ENCODE measurements at places on chromosomes 4 and X.

- DNase-seq = no peak
Observed at GRCh38 chrX:22313766-22314165, 41.1 kb downstream of the CBLL2 start.

GRCh38 chr4:22942920-22943559, 250.3 kb downstream of the GBA3 start:
- DNase-seq = no peak

GRCh38 chr4:54716478-54717065, 58.8 kb downstream of the KIT start:
- no peak for DNase-seq

- DNase-seq = peak; percentile 80
Observed at GRCh38 chr4:139988863-139989765, 164.9 kb downstream of the MAML3 start.

DNA sequence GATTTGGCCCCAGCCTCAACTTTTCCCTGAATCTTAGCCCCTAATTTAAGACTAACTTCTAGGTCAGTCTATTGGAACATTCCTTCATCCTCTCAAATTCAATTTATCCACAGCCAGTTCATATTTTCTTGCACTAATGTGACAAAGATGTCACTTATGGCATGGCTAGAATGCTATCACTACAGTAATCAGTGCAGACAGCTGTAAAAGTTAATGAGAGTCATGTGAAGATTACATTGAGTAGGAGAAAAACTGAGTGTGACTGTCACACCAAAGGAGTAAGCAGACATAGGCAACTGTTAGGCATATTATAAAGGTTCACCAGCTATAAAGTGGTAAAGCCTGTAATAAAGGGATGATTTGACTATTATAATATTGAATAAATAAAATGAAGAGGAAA, 42.6 kb downstream of the GABRG1 start:
- DNase-seq = no peak

- DNase-seq = no peak
Observed at GRCh38 chr4:176443646-176444409, 124.1 kb downstream of the SPCS3 start.

- DNase-seq = no peak
Observed at GRCh38 chrX:151724563-151725337, 8.9 kb downstream of the FATE1 start.

DNA sequence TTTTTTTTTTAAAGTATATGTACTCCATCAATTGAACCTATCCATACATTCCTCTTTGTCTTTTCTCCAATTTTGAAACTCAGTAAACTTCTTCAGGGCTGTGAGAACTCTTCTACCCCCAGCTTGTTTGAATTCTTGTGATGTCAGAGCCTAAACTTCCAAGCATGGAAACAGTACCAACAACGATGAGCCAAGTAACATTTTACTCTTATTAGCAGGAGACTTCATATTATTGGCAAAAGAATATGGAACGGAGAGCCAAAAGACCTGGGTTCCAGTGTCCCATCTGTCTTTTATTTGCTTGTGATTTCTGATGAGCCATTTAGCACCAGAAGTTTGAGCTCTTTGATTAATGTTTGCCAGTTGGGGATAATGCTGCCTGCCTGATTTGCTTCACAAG, 5.3 kb downstream of the DIAPH2 start:
- no peak for DNase-seq

DNA sequence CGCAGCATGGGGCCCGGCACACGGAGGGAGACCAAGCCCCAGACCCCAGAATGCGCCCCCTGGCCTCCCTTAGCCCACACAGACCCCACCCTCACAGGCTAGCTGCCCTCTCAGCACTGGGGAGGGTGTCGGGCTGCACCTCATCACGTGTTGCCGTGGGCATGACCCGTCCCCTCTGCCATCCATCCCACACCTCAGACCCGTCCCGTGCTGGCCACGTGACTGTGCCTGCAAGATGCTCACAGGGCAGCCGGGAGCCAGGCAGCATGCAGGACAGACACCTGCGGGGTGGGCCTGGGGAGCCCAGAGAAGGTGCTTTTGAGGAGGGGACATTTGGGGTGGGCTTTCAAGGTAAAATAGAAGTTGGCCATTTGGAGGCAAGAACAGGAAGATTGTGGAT, 4.8 kb downstream of the MSANTD1 start:
- DNase-seq = no peak

GRCh38 chrX:26649534-26649933, 433.6 kb downstream of the MAGEB5 start:
- peak; percentile 40 for DNase-seq

DNA sequence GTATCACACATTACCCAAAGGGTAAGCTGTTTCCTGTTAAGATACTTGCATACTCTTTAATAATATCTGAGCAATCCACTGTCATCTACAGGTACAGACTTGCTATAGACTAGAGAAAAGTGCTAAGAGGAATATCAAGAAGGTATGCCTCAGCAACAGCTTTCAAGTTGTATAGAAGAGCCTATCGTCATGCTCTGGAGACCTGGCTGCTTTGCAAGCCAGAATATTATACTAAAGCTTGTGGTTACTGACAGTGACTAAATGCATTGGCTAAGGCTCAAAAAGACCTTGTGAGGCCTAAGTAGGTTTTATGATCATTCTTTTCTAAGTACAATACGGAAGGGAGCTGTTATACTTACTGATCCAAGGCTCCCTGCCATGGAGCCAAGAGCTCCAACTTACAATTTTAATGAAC, 11.3 kb downstream of the LAMP2 start:
- DNase-seq = peak; percentile 9

DNA sequence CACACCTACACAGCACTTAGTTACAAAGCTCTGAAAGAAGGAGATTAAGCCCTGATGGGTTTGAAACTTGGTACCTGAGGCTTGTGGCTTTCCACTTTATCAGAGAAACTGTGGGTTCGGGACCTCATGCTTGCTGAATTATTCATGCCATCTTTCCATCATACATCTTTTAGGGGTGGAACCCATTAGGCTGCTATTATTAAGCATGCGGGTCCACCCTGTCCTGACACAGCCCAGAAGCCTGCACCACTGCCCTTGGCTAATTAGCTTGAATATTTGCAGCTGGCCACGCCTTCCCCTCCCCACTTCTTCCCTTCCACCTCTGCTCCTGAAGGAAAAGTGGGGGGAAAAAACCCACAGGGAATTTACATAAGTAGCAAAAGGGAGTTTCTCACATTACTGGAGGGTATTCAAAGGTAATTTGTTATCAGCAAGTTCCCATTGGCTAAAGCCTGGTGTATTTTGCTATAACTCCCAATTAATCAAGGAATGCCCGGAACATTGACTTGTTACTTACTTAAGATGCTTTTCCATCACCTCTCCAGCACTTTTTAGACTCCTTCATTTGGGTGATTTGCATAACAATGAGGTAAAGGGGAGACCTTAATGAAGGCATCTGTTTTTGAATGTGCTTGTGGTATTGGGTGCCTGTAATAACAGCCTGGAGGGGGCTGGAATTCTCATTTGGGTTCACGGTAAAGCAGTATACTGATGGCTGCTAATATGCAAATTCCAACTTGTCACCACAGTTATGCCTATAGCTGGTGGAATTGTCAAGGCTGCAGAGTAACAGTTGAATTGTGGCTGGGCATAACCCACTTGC, 231.7 kb upstream of the GATB start:
- no peak for DNase-seq

DNA sequence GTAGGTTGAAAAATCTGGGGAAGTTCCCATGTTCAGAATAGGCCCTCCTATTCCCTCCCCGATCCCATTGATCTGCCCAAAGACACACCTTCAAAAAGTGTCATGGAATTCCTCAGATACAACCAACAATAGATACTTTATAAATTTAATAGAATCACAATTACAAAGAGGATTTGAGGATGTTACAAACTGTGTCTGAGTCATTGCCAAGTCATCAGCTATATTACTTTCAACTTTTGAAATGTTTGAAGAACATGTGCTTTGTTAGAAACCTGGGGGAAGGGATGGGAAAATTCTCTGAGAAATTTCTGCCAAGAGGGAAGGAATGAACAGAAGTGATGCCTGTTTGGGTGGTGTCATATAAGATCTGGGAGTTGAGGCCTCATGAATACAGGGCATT, 46.7 kb downstream of the KCNIP4 start:
- no peak for DNase-seq

GRCh38 chr4:55183926-55184599, 58.7 kb upstream of the KDR start:
- peak; percentile 31 for DNase-seq

DNA sequence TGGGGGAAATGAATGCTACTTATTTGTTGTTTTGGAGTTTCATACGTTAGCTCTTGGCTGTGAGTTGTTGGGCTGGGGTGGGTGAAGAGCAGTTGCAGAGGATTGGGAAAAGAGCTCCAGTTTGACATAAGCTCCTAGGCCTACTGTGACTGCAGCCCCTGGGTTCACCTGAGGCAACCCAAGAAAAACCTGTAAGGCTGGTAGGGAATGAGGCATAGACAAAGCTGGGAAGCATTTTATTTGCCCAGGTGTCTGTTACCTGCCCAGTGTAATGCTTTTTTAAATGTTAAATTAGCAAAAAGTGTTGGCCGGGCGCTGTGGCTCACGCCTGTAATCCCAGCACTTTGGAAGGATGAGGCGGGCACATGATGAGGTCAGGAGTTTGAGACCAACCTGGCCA, 160.0 kb downstream of the FHIP1A start:
- DNase-seq = no peak

DNA sequence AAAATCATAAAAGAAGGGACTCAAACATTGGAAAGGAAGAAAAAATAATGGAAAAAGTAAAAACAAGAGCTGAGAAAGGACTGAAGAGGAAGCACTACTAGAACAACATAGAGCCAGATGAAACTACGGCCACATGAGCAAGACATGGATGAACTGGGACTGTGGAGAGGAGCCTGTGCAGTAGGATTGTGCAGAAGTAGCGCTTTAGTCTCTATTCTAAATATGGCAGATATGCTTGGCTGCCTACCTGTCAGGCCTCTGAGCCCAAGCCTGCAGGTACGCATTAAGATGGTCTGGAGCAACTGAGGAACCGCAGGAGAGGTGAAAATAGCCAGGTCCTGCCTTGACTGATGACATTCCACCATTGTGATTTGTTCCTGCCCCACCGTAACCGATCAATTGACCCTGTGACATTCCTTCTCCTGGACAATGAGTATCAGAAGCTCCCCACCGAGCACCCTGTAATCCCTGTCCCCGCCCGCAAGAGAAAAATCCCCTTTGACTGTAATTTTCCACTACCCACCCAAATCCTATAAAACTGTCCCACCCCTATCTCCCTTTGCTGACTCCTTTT, 154.3 kb downstream of the CAMK2D start:
- DNase-seq = no peak

DNA sequence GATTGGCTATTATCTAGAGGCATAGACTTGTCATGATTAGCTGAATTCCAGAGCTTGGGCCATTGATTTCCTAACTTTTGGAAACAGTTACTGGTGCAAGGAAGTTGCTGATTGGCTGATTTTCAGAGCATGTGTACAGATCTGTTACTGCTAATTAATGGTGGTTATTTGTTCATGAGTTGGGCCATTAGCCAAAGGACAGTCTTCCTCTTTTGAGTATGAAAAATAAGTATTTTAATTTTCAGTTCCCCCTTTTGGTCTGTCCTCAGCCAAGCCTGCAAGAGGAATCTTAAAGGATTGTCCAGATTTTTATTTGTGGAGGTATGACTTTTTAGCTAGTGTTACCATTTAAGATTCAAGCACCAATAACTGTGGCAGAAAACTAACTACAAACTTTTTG, 7.0 kb upstream of the DSPP start:
- DNase-seq = peak; percentile 40

DNA sequence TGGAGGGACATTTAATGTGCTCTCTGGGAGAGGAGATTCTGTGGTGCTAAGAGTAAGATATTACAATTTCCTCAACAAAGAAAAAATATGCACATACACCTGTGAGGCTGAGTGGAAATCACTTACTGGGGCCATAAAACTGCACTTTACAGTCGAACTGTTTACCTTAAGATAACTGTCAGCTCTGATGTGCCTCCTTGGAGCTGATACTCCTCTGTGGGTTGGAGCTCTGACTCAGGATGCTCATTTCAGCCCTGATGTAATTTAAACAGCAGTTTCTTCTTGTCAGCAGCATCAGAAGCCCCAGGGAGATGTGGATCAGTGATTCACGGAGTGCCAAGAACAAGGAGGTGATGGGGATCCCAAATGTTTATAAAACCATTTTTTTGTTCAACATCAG, 241.9 kb upstream of the SFRP2 start:
- no peak for DNase-seq

DNA sequence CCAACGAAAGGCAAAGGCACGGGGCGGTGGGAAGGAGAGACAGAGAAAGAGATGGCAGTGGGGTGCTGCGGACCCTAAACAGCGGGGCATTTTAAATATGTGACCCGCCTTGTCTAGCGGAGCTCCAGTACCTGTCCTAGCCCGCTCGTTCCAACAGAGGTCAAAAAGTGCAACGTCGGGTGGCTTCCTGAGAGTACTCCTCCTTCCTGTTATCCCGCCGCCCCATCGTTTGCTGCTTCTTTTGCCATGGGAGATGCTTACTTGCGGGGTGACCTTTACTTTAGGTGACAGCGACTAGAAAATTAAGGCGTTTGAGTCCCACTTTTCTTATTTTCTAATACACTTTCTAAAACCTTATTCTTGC, 735 bp downstream of the NRK start:
- DNase-seq = no peak

- peak; percentile 76 for DNase-seq
Observed at GRCh38 chr4:109998867-109999584, 86.3 kb downstream of the EGF start.

DNA sequence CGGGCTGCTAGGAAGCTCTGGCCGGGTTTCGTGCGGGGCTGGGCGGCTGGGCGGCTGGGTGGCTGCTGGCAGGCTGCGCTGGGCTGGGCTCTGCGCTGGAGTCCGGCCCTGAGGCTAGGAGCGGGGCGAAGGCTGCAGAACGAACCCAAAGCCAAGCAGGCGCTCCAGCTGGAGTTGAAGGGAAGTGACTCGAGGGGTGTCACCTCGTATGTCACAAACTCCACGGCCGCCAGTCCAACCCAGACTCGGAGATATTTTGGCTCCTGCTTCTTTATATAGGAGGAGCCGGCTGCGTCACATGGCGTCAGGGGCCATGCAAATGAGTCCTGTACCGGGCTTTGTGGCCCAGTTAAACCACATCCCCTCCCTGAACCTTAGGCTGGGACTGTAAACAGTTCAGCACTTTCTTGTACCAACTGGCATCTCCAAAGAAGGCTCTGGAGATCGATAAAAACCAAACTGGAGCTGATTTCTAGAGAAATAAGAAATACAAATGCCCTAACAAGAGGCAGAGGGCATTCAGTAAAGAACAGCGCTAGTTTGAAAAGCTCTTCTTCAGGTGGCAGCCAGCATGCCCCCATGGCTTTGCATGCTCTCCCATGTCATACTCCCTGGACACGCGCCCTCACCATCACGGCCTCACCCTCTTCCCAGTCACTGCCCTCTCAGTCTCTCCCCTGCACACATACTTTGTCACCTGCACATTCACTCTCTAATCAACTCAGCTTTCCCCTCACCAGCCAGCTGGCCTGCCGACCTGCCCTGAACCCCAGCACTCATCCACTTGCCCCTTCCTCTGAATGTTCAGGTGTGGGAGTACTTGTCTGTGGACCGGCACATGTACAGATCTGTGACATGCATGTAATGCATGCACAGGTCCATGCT, 58.5 kb downstream of the TSC22D3 start:
- DNase-seq = peak; percentile 88

GRCh38 chr4:6466756-6467381, 5.5 kb downstream of the PPP2R2C start:
- no peak for DNase-seq

- DNase-seq = no peak
Observed at GRCh38 chrX:39513836-39514235, 583.9 kb downstream of the BCOR start.

All from suppressor macrophage (primary cell).